ENCODE measurements at places on chromosomes 13 and 19. TPM values are rescaled to one million over a fixed set of nuclear protein-coding genes. Genes with fewer than 3 reads are reported as not detected.

Gene SYCN
- total RNA-seq: not detected

Gene GADD45B
- total RNA-seq: 4.9 TPM

DNA sequence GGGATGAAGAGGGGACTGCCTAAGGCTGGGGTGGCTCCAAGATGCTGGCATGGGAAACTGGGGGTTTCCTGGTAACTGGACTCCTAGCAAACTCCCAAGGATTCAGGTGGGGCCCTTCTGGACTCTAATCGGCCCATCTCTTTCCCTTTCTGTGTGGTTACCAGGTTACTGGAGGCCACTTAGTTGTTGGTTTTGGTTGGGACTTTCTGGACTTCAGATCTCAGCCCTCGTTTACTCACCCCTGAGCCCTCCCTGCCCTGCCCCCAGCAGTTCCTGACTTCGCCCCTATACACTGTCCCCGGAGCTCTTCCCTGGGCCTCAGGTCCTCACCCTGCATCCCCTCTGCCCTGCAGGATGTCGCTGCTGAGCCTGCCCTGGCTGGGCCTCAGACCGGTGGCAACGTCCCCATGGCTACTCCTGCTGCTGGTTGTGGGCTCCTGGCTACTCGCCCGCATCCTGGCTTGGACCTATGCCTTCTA is 328 bp downstream of the CYP4F12 start:
- H3K27me3 ChIP-seq: no peaks in the 10 kb centered on the region
- H3K4me1 ChIP-seq: no peaks in the 10 kb centered on the region
- no peak overlapping the region for H3K27ac ChIP-seq
- H3K4me3 ChIP-seq: no peak overlapping the region

DNA sequence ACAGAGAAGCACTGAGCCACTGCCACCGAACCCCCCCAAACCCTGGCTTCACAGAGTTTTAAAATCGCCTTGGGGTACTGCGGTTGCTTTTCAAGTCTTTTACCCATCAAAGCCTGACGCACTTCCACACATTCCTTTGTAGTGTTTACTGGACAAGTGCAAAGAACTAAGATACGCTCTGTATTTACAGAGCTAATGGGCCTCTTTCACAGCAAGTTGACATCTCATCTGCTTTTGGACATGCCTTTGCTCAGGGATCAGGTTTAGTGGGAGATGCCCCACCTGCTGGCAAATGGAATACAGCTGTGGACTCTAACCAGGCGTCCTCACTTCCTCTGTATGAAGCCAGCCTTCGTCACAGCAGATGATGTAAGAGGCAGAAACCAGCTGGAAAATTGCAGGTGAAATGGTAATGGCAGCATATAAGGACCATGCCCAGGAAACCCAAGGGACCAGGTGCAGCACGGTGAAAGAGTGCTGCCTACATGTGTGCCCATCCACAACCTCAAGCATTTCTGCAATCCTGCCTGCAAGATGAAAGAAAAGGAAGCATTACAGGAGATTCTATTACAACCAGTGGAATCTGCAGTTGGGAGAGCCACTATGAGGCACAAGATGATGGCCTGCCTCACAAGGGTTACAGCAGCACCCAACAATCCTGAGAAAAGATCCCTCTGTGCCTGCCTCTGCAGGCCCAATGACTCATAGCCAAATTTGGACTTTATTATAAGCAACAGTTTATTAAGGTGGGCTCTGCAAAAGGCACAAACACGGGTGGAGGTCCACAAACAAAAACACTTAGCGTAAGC is 34.7 kb downstream of the BRD4 start:
- H3K4me1 ChIP-seq: peaks cover 30% of the 10 kb centered on the region
- H3K4me3 ChIP-seq: no peak overlapping the region
- DNase-seq: no peak
- H3K36me3 ChIP-seq: peaks cover 2% of the 10 kb centered on the region
- no peaks in the 10 kb centered on the region for H3K27me3 ChIP-seq

DNA sequence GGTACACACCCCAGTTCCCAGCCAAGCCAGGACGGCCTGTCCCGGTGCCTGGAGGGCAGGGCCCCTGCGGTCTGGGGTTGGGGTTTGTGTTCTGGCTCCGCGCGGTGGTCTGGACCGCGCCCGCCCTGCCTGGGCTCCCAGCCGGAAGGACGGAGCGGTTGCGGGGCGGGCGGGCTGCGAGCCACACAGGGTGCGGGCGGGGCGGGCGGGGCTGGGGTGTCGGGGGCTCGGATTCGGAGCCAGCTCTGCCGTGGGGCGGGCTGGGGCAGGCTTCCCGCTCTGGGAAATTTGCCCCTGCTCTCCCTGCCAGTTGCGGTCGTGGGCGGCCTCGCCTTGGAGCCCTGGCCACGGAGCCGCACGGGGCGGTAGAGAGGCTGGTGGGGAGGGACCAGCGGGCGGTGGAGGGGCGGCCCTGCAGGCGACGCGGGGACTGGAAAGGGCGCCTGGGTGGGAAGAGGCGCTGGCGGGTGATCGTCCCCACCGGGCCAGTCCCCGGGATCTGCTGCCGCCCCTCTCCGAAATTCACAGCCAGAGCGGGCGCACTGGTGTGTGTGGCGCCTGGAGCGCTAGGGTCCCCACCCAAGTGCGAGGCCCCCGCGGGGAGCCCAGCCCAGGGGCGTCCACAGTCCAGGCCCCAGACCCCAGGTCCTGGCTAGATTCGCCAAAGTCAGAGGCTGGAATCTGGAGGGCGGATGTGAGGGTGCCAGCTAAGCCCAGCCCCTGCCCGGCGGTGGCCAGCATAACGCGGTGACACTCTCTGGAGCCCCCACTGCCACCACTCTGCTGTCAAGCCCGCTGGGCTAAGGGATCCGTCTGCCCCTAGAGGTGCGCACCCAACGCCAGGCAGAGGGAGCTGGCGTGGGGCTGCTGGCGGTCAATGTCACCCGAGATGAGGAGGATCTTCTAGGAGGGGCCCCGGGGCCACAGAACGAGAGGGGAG is 11.0 kb upstream of the ZNF492 start:
- no peak for DNase-seq
- H3K36me3 ChIP-seq: peaks cover 3% of the 10 kb centered on the region
- no peaks in the 10 kb centered on the region for H3K27me3 ChIP-seq
- H3K4me3 ChIP-seq: no peak overlapping the region

DNA sequence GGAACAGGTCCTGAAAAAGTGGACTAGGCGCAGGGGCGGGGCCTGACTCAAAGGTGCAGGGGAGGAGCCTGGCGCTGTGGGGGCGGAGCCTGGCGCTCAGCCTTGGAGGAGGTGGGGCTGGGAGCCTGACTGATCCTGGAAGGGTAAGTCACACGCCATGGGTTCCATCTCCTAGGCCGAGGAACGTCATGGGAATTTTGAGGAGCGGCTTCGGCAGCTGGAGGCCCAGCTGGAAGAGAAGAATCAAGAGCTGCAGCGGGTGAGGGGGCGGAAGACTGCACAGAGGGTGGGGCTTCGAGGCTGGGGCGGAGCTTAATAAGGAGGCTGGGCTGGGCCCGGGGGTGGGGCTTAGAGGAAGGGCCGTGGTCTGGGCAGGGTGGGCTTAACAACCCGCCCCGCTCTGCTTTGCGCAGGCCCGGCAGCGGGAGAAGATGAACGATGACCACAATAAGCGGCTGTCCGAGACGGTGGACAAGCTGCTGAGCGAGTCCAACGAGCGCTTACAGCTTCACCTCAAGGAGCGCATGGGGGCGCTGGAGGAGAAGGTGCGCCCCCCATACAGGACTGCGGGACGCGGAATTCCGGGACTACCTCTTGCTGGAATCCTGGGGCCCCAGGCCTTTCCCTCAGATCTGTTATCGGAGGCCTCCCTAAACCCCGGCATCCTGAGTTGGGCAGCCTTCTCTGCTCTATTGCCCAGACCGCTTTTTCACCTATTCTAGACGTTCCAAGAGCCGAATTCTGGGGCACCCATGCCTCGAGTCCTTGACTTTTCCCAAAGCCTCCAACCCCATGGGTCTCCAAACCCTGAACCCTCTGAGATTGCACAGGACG is 14.5 kb downstream of the PPFIA3 start:
- H3K27me3 ChIP-seq: peaks cover 34% of the 10 kb centered on the region
- H3K4me1 ChIP-seq: no peaks in the 10 kb centered on the region
- H3K27ac ChIP-seq: no peak overlapping the region
- H3K4me3 ChIP-seq: peak overlapping the region; percentile 24
- peaks cover 2% of the 10 kb centered on the region for H3K36me3 ChIP-seq
